ENCODE measurements at places on chromosomes 2 and 18. TPM values are rescaled to one million over a fixed set of nuclear protein-coding genes. Genes with fewer than 3 reads are reported as not detected.

Gene NT5DC4
- total RNA-seq = not detected

Gene ASXL2
- 6.1 TPM for total RNA-seq

Gene FNDC4
- total RNA-seq = 9.8 TPM

Gene GKN2
- total RNA-seq = not detected

Gene POMC
- 4.0 TPM for total RNA-seq

Gene GCG
- not detected for total RNA-seq

Gene RPRM
- total RNA-seq = not detected

Gene STEAP3
- total RNA-seq = 30.8 TPM

Gene LRRTM4
- not detected for total RNA-seq

Gene PSMA8
- total RNA-seq = not detected

Gene NYAP2
- not detected for total RNA-seq

Gene PTH2R
- under 0.01 TPM for total RNA-seq

Gene ADAM23
- 5.5 TPM for total RNA-seq

Gene SERPINB11
- total RNA-seq = not detected

Gene KIAA2012
- not detected for total RNA-seq

Gene RRM2
- total RNA-seq = 186 TPM

Gene RGPD3
- under 0.01 TPM for total RNA-seq

Gene GRB14
- not detected for total RNA-seq

Gene BCL2L11
- 1.8 TPM for total RNA-seq

Gene HTR2B
- total RNA-seq = under 0.01 TPM

Gene UCN
- total RNA-seq = 0.15 TPM

Gene LRP1B
- total RNA-seq = under 0.01 TPM

Gene HJURP
- 39.4 TPM for total RNA-seq

Gene RHOB
- 145 TPM for total RNA-seq

Gene CFAP65
- total RNA-seq = not detected

Gene UGT1A3
- not detected for total RNA-seq

Gene CROCC2
- total RNA-seq = not detected
